ENCODE measurements at places on chromosomes 2 and 18.

- no peak for DNase-seq
These were observed 20.2 kb downstream of the INPP4A start for GRCh38 chr2:98464772-98465310.

DNA sequence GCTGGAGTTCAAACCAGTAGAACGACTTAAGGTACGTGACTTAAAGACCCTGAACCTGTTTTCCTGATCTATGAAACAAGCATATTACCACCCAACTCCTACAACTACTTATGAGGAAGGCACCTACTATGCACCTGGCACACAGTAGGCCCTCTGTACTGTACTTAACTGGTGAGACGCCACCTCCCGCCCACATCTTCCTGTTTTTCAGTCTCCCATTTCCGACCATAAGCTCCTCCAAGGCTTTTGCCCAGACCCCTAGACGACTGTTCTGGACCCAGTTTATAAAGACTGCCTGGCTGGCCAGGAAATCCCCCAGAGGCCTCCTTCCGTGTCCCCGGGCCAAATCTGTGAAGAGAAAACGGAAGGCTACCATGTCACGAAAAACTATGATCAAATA is 1.5 kb downstream of the GALNT14 start:
- no peak for DNase-seq

DNA sequence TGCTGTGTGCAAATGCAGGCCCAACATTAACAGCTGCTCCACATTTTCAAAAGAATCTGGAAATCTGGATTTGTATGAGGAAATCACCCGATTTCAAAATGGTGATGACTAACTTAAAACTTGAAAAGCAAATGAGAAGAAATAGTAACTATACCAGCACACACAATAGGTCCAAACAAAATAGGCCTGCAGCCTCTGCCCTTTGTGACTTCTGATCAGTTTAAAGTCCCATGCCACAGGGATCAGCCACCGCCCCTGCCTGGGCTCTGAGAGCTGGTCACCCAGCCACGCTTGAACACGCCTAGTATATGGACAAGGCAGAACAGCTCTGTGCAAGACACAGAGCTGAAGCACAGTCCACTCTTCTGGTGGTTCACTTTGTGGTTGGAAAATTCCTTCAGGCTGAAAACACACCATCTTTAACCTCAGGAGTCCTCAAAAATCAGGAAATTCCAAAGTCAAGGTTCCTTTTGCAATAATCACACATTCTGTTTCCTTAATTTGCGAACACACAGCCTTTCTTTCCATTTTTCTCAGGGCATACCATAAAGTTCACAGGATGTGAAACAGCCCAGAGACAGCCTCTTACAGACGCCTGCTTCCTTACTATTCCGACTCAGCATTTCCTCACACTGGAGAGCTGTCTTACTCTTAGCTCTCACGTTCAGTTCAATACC is 150.1 kb upstream of the RIOK3 start:
- DNase-seq, result peak; percentile 69

DNA sequence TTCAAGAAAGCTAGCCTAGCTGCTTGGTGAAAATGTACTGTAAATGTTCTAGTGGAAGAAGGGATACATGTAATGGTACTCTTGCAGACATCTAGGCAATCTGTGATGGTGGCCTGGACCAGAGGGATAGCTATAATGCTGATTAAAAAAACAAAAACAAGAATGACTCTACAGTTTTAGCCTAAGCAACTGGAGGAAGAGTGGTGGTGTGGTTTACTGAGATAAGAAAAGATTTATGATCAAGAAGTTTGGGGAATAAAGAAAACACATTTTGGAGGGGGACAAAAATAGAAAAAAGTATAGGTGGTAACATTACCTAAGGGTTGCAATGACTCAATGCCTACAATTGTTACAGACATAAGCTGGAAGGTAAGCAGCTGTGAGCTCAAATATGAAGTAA is 1080.7 kb upstream of the CELF4 start:
- no peak for DNase-seq

GRCh38 chr2:217935901-217936684 is 66.7 kb downstream of the TNS1 start:
- peak; percentile 40 for DNase-seq

GRCh38 chr2:68115965-68116364 is 41.7 kb upstream of the PNO1 start:
- DNase-seq, result no peak

DNA sequence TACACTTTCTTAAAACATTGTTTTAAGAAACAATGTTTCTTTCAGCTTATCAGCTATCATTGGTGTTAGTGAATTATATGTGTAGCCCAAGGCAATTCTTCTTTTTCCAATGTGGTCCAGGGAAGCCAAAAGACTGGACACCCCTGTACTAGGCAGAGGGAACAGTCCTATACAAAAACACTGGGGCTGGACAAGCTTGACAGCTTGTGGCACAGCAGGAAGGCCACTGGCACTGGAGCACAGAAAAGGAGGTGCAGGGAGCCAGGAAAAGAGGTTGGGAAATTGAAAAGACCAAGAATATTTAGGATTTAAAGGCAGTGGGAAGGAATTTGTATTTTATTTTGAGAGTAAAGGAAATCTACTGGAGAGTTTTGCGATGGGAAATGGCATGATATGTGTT is 47.7 kb downstream of the SRD5A2 start:
- DNase-seq, result no peak

DNA sequence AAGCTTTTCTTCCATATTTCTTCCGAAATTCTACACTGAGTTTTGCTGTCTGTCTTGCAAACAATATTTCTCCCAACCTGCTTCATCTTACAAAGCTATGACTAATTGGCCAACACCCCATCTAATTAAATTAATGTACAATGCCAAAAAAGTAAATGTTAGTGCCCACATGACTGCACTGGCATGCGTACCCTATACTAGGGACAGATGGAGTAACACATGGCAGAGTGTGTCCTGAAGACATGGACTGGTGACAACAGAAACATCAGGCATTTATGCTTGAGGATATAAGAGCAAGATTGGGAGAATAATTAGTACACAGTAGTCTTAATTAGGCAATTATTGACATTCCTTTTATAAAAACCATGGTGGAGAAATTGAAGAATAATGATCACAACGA is 66.8 kb downstream of the MREG start:
- no peak for DNase-seq

DNA sequence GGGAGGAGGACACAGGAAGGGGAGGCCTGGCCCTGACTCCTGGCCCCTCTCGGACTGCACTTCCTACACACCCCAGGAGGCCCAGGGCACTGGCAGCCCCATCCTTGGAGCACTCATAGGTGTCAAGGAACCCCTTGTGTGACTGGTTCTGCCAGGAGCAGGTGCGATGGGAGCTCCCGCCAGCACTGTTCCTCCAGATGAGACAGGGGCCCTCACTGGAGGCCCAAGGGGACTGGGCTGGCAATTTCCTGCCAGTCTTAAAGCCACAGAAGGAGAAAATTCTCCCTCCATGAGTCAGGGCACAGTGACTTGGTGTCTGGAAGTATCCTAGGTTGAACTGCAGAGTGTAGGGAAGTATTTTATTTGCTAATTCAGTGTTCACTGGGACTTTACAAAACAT is 42.8 kb upstream of the MAL start:
- DNase-seq, result peak; percentile 33

DNA sequence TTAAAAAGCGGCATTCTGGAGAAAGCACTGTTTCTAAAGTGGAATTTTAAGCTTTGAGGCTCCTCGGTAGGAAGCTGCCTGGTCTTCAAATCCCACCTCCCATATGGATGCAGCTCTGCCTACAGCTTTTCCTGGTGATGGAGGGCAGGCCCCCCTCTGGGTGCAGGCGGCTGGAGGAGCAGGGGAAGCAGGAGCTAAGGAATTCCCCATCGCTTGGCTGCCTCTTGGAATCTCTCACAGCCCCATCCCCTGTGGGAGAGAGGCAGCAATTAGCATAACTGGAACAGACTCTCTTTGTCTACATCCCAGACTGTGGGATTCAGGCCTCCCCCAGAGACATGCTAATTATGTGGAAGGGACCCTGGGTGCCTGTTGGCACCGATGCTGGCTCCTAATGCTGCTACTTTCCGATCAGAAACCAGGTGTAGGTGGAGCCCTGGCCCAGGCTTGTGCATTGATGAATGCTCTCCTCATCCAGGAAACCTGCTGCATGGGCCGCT is 51.3 kb downstream of the LIPG start:
- DNase-seq, result no peak

DNA sequence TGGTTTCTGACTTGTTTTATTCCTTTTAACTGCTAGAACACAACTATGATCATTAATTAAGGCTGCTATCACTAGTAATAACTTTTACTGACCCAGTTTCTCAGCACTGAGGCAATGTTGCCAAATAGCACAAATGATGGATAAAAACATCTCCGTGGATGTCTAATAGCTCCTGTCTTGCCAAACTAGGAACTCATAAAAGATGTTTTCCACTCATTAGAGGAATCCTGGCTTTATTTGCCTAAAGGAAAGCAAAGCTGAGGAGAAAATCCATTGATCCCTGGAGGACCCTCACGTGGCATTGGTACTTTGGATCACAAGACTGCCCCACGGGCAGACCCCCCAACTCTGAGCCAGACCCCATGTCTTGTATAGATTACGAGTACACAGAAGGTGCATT is 96.1 kb upstream of the ZNF397 start:
- DNase-seq, result no peak

- DNase-seq, result no peak
These were observed 83.5 kb downstream of the POLE4 start for GRCh38 chr2:75041731-75042600.

GRCh38 chr2:139354518-139354917 is 574.3 kb upstream of the NXPH2 start:
- no peak for DNase-seq

GRCh38 chr2:205568620-205569019 is 113.7 kb upstream of the NRP2 start:
- DNase-seq, result peak; percentile 63

DNA sequence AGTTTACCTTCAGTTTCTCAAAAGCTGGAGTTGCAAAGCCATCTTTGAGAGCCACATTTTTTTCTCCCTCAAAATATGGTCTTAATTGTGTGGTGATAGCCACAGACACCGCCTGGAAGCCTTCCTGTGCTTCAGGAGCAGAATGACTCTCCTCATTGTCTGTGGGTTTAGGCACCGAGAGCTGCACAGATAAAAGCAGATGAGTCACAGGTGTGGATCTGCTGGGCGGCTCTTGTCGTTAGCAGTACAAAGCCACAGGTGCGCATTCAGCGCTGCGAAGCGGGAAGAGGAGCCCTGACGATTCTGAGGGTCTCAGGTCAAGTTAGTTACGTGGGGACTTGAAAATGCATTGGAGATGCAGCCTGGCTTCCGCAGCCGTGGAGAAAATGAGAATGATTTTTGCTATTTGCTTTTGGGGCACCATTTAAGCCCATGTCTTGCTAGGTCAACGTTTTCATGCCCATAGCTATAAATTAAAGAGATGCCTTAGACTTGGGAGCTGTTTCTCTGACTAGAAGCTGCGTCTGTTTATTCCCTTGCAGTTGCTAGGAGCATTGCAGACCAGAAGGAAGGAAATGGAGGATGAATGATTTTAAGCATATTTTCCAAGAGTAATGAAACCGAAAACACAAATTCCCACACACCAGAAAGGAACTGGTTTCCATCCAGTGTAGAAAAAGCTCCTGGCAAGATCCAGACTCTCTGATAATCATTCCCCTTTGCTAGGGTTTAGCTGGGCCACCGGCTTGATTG is 51.5 kb downstream of the KLHL29 start:
- no peak for DNase-seq

DNA sequence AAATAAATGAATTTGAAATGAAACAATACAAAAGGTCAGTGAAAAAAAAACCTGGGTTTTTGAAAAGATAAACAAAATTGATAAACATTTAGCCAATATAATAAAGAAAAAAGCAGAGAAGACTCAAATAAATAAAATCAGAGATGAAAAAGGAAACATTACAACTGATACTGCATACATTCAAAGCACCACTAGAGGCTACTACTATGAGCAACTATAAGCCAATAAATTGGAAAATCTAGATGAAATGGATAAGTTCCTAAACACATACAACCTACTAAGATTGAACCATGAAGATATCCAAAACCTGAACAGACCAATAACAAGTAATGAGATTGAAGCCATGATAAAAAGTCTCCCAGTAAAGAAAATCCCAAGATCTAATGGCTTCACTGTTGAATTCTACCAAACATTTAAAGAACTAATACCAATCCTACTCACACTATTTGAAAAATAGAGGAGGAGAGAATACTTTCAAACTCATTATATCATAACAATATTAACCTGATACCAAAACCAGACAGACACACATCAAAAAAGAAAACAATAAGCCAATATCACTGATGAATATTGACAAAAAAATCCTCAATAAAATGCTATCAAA is 80.8 kb upstream of the CERS6 start:
- DNase-seq, result no peak

- no peak for DNase-seq
These were observed 1233.6 kb upstream of the TMEFF2 start for GRCh38 chr2:193428336-193428818.

- DNase-seq, result no peak
These were observed 16.9 kb upstream of the ILKAP start for GRCh38 chr2:238220274-238220891.

DNA sequence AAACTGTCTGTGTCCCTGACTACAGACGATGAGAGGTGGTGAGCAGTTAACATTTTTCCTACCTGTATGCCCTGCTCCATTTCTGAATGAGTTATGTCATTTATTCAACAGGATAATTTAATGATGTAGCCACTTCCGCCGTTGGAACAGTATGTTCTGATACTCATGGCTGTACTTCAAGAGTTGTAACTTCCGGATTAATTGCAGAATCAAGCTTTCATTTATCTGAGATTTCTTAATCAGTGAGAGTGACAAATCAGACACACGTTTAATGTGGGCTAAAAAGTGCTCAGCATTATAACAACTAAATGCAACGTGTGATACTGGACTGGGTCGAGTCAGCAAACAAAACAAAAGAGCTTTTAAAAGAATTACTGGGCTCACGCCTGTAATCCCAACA is 107.7 kb downstream of the KCTD1 start:
- DNase-seq, result peak; percentile 71

GRCh38 chr2:45031028-45031427 is 21.8 kb upstream of the SIX2 start:
- DNase-seq, result no peak

GRCh38 chr2:134621939-134622705 is 96.7 kb downstream of the TMEM163 start:
- no peak for DNase-seq

GRCh38 chr2:239399433-239399920 is 1.3 kb downstream of the HDAC4 start:
- DNase-seq, result no peak

- no peak for DNase-seq
These were observed 39.6 kb downstream of the PAX8 start for GRCh38 chr2:113238871-113239839.

DNA sequence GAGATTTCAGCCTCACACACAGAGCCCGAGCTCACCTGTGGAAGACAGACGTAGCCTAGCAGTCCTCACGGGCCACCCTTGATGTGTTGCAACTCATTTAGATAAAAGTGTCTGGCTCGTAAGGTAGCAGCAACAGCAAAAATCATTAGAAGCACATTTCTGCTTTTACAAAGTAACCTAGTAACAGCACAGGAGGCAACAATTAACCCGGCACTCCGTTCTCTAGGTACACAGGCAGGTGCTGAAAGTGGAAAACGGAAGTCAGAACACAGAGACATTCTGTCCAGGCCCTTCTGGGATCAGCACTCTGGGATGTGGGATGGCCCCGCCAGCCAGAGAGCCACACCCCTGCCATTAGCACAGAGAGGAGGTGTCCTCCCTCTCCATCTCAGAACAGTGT is 99.3 kb downstream of the KLHL29 start:
- DNase-seq, result no peak
